ENCODE measurements at places on chromosomes 1 and 21. TPM values are rescaled to one million over a fixed set of nuclear protein-coding genes. Genes with fewer than 3 reads are reported as not detected.

The GPR137B gene
- 16.0 TPM for total RNA-seq

The BRINP3 gene
- total RNA-seq: 8.1 TPM

The SH2D2A gene
- total RNA-seq: 2.2 TPM

The OR14I1 gene
- not detected for total RNA-seq

The LRRN2 gene
- 3.4 TPM for total RNA-seq

The TTC22 gene
- 7.0 TPM for total RNA-seq

The GJB5 gene
- 7.5 TPM for total RNA-seq

The OR2W3 gene
- not detected for total RNA-seq

The ITPKB gene
- total RNA-seq: 31.4 TPM

The SMG5 gene
- 91.3 TPM for total RNA-seq

The ZNHIT6 gene
- total RNA-seq: 15.2 TPM

The LINGO4 gene
- not detected for total RNA-seq

The FLG2 gene
- not detected for total RNA-seq

The ADAMTS4 gene
- 2.5 TPM for total RNA-seq

The HEYL gene
- 4.3 TPM for total RNA-seq

The CNN3 gene
- 258 TPM for total RNA-seq

The AQP10 gene
- 0.27 TPM for total RNA-seq

The RTCA gene
- 40.4 TPM for total RNA-seq

The RIMS3 gene
- 4.2 TPM for total RNA-seq

The S100PBP gene
- 27.0 TPM for total RNA-seq

The ARTN gene
- total RNA-seq: 7.2 TPM

The KCNT2 gene
- 4.1 TPM for total RNA-seq

The IL6R gene
- 7.8 TPM for total RNA-seq

The FNDC7 gene
- total RNA-seq: not detected

The ATP1B1 gene
- 306 TPM for total RNA-seq

The SLAMF6 gene
- total RNA-seq: not detected

The RGSL1 gene
- total RNA-seq: not detected

The CFAP74 gene
- total RNA-seq: 1.5 TPM

The CHIA gene
- total RNA-seq: 1.9 TPM

The UMODL1 gene
- total RNA-seq: 1.0 TPM

The HAO2 gene
- total RNA-seq: 0.29 TPM

The CLCA1 gene
- total RNA-seq: 4.9 TPM

The SOX13 gene
- total RNA-seq: 38.5 TPM

The LCE2B gene
- not detected for total RNA-seq

The IL12RB2 gene
- total RNA-seq: 0.69 TPM

The CR2 gene
- total RNA-seq: not detected

The AKR7A3 gene
- 1.3 TPM for total RNA-seq

The CNIH3 gene
- total RNA-seq: 4.5 TPM

The LCE3E gene
- total RNA-seq: not detected

The CFHR4 gene
- total RNA-seq: not detected

The KIAA0040 gene
- total RNA-seq: 7.3 TPM

The PRRC2C gene
- total RNA-seq: 172 TPM

The MX2 gene
- total RNA-seq: 2.0 TPM

The CLDN8 gene
- 2.5 TPM for total RNA-seq

The SPRR1B gene
- total RNA-seq: 274 TPM

The NIBAN1 gene
- 3.5 TPM for total RNA-seq

The FAM110D gene
- 0.38 TPM for total RNA-seq

The KRTAP19-1 gene
- total RNA-seq: 1.0 TPM

The TGFB2 gene
- 18.4 TPM for total RNA-seq

The APP gene
- 415 TPM for total RNA-seq

The REG4 gene
- 5.8 TPM for total RNA-seq

The MUL1 gene
- total RNA-seq: 31.1 TPM

The WARS2 gene
- 13.8 TPM for total RNA-seq

The SPRR2B gene
- not detected for total RNA-seq

The C1QB gene
- not detected for total RNA-seq

The RGS8 gene
- 0.33 TPM for total RNA-seq

The APCS gene
- not detected for total RNA-seq

The LRRC8C gene
- 1.00 TPM for total RNA-seq
